ENCODE measurements at places on chromosomes 11 and 22. TPM values are rescaled to one million over a fixed set of nuclear protein-coding genes. Genes with fewer than 3 reads are reported as not detected.

DNA sequence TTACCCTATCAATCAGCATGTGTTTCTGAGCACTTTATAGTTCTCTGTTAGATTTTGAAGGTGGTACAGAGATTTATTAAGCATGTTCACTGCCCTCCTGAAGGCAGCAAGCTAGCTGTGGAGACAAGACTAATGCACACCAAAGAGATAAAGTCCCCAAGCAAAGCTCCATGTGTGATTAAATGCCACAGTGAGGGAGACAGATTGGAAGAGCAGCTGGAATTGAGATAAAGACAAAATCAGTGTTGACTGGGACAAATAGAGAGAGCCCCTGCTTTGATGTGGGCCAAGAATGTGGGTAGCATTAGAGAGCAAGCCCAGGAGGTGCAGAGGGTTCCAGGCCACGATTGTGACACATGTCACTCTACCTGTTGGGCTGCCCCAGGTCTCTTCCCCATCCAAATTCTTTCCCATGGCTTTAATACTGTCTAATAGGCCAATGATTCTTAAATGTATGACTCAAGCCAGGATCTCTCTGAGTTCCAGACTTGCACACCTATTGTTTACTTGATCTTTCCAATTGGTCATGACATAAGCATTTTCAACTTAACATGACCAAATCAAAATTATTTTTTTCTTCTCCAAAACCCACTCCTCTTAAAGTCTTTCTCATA, 60.1 kb upstream of the ZC3H12C start:
- no peak for DNase-seq

GRCh38 chr11:103940551-103940950, 95.9 kb upstream of the DDI1 start:
- no peak for DNase-seq

GRCh38 chr11:130847517-130847916, 68.8 kb downstream of the SNX19 start:
- no peak for DNase-seq

Gene SMTNL1
- not detected for total RNA-seq

Gene IGLL5
- not detected for total RNA-seq
